SHP77 treated with DMSO at 0.1 percent for 48 hours (cell line): ENCODE measurements at places on chromosomes 12 and 14.
A peak's percentile ranks its signal among the peaks of the same experiment; 100 is the strongest.

- no peak for DNase-seq
Observed at GRCh38 chr12:78719721-78720120, 144.9 kb upstream of the SYT1 start.

DNA sequence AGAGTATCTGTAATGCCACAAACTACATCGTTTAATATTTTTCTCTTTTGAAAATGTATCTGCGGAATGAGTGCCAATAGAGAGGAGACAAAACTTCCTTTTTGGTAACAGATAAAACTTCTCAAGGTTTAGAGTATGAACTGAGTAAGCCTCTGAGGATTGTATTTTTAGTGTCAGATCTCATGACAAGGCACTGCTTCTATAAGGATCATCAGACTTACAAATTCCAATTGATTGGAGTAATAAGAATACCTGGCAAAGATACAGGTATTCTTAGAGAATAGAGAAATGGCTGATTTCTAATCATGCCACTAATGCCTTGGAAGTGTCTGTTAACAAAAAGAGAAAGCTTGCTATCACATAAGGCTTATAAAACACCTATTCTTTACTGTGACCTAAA, 45.3 kb downstream of the SLC35F4 start:
- DNase-seq, result no peak

DNA sequence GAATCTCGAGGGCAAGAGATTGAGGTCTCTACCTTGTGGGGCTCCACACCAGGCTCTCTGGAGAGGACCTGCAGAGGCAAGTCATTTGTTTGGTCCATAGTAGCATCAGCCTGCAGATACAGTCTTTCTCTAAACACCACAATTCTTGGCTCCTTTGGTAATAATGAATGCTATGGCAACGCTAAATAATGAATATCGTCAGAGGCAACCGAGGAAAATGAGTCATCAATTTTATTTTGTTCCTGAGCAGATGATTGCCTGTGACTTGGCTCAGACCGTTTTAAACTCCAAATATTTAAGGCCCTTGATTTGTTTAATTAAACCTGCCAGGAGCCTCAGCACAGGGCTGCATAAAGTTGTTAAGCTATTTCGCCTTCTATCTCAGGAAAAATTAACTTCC, 924.1 kb upstream of the TMEM132C start:
- DNase-seq, result no peak

DNA sequence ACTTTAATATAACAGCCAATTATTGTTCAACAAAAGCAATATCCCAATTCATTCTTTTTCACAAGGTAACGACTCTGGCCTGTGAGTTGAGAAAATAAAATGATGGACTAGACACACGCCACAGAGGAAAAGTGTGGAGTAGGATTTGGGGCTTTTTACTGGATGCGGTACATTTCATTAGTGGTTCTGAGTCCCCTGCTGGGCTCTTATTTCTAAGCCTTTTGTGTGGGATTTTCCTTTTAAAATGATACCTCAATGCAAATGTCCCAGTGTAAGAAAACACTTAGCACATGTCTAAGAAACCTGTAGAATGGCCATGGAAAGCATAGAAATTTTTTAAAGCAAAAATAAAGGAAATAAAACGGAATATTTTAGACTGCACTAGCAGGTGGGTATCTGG, 73.4 kb downstream of the C12orf42 start:
- DNase-seq, result no peak

- DNase-seq, result no peak
Observed at GRCh38 chr12:70698345-70698744, 61.1 kb upstream of the PTPRB start.

GRCh38 chr12:13036881-13037280, 7.3 kb upstream of the FAM234B start:
- DNase-seq, result no peak

- no peak for DNase-seq
Observed at GRCh38 chr14:104200106-104200505, 61.7 kb downstream of the KIF26A start.

DNA sequence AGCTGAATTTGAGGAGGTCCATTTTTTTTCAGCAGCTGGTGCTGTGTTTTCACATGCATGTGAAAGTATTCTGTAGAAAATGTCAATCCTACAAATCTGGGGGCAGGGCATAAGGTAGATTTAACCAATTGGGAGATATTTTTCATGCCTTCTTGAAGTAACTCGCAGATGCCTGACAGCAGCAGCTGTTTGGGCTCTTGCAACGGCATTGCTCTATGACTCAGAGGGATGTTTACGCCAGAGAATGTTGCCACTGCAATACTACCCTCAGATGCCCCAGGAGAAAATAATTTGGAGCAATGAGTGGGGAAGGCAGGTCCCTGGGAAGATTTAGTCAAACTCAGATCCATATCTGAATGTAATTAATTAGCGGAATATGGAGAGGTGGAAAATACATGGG, 42.5 kb upstream of the MYBPC1 start:
- no peak for DNase-seq

GRCh38 chr12:95203487-95204030, 13.7 kb downstream of the FGD6 start:
- no peak for DNase-seq

GRCh38 chr14:104977681-104978653, at the start of gene AHNAK2:
Gene AHNAK2 (minus strand): TSS chr14:104978374. CDS start chr14:104978237, 137 bp downstream.
- peak; percentile 42 for DNase-seq

GRCh38 chr14:27995691-27996090, 770.9 kb upstream of the FOXG1 start:
- DNase-seq, result peak; percentile 95

DNA sequence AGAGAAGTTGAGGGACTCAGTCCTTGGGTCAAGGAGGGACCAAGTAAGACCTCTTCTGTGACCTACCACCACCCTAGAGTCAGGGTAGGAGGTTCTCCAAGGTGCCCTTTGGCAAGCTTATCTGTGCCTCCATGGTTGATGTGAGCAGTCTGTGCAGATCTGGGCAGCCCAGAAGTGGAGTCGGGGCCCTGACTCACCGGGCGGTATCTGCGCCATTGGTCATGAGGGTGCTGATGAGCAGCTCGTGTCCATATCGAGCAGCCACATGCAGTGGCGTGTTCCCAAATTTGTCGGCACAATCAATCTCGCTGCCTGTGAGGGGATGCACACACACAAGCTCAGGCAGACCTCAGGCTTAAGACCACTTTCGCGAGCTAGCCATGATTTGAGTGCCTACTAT, 5.1 kb downstream of the ANKRD52 start:
- no peak for DNase-seq

GRCh38 chr12:51821440-51822260, 26.9 kb downstream of the FIGNL2 start:
- DNase-seq, result no peak

- DNase-seq, result peak; percentile 2
Observed at GRCh38 chr14:100155049-100155621, 4.3 kb downstream of the DEGS2 start.

GRCh38 chr12:87155621-87156020, 873.6 kb downstream of the C12orf50 start:
- no peak for DNase-seq

DNA sequence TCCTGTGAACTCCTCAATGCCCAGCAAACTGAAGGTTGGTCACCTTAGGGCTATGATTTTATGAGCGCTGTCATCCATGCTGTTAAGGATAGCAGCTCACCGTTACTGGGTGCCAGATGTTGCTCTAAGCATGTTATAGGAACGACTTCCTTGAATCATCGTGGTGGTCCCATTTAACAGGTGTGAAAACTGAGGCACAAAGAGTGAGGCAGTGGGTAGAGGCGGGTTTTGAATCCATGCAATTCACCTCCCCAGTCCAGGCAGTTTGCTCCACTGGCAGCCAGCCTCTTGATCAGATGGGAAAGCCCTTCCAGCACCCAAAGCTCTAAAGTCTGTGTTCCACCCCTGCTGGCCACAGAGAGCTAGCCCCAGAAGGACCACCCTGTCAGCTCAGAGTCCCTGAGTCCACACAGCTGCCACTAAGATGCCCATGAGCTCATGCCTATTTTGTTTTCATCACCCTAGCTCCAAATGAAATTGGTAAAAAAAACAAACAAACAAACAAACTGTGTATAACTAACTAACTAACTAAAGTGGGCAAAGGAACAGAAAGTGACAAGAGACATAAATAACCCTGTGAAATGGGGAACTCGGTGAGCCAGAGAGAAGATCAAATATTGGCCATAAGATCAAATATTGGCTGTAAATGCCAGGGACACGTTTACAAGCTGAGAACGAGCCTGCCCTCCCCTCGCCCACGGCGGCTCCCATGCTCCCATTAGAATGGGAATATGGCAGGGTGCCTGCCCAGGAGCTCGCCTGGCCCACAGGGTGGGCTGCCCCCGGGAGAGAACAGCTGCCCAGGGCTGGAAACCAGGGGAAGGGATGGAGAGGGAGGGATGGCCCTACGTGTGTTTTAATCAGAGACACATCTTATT, 72.3 kb upstream of the RFLNA start:
- DNase-seq, result no peak

DNA sequence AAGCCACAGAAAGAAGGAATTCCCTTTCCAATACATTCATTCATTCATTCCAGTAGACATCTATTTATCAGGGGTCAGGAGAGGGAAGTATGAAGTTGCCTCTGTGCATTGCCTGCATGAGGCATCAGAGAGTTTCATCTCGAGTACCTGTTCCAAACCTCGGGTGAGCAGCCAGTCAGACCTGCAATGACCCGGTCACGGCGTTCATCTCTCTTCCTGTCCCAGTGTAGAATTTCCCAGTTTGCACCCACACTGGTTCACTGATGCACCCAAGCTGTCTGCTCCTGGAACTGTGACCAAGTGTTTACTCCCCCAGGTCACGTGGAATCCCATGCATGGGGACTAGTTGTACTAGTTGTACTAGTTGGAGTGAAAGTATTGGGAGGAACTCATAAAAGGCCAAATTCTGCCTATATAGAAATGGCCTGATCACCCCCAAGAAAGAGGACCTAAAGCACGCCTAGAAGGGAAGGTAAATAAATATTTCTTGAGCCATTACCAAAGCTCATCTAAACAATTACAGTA, 22.3 kb upstream of the PRKAB1 start:
- DNase-seq, result no peak

GRCh38 chr14:66746316-66747006, 238.5 kb downstream of the GPHN start:
- peak; percentile 15 for DNase-seq

DNA sequence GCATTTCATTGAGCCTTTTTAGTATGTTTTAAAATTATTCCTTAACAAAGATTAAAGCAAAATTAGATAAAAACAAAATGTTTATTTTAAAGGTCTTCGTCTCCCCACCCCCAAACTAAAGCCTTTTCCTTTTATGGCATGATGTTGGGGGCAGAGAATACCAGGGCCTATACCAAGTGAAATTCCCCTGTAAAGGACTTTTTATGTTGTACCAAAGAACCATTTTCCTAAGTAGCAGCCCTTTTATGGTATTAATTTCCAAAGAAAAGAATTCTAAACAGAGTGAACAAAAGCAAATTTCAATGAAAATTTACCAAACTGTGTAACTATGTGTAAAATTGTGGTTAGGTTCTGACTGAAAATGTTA, 71.9 kb upstream of the GNPNAT1 start:
- DNase-seq, result no peak

DNA sequence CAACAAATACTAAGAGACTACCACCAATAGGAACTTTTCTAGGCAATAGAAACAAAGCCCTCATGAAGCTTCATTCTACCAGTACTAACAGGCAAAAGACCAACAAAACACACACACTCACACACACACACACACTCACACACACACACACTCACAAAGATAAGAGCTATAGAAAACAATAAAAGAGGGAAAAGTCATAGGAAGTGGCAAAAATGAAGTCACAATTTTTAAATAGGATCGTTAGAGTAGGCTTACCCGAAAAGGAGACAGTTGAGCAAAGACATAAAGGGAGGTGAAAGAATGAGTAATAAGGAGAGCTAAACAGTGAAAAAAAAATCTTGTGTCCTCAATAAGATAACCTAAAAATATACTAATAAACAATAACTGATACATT, 66.5 kb downstream of the C2CD5 start:
- DNase-seq, result no peak

DNA sequence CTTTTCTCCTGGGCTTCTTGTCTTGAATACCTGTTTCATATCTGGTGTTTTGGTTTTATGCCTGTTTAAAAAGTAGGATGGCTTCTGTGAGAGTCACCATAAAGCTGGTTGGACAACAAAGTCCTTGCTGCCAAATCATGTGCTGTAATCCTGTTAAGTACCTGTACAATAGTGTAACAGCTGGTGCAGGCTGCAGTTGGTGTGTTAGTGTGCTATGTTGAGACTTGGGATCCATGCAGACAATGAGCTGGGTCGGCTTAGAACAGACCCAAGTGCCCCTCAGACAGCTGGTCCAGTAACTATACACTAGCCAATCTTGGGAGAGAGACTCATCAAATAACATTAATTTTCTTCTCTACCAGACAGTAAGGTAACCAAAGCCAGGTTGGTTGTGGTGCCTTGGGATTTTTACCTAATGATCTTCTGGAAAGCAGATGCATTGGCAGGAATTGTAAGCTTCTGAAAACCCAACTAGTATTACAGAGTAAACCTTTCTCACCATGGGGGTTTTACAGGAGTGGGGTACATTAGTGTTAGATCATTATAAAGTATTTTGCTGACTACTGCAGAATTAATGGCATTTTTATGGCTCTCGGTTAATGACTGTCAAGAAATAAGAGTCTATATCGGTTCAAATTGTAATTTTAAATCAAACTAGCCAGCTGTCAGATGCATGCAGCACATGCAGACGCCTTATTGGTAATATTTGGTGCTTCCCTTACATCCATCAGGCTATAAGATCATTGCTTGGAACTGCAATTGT, 231.2 kb downstream of the PDZRN4 start:
- DNase-seq, result no peak

- no peak for DNase-seq
Observed at GRCh38 chr12:32548691-32549281, 130.3 kb upstream of the DNM1L start.

DNA sequence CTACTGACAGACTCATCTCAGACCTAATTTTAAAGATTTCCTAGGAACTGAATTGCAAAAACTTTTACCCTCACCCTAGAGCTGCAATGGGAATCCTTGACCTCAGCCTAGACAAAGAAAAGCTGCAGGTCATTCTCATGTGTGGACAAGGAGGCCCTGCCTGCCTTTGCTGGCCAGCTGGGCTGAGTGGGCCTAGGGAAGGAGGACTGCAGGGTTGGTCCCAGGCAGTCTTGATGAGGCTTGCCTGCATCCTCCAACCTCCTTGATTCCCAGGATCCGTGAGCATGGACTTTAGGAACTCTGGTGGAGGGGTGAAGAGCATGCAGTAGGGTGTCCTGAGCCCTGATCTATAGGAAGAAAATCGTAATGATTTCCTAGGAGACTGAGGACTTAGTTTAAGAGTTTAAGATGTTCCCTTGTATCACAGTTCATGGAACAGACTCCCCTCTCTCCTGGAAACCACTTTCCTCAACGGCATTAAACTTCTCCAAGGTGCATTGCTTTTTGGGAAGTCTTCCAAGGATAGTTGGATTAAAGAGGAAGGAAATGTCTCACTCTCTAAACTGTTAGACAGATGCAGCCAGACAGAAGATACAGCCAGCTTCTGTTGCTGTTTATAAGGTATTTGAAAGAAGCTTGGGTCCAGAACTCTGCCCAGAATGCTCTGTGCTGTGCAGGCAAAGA, 55.4 kb upstream of the DDX11 start:
- no peak for DNase-seq
